ENCODE measurements at places on chromosomes 2 and 18.

GRCh38 chr2:212264187-212264586 lies 274.4 kb downstream of the ERBB4 start:
- no peak for DNase-seq

GRCh38 chr2:26002632-26003310 lies 20.5 kb upstream of the KIF3C start:
- DNase-seq: no peak

DNA sequence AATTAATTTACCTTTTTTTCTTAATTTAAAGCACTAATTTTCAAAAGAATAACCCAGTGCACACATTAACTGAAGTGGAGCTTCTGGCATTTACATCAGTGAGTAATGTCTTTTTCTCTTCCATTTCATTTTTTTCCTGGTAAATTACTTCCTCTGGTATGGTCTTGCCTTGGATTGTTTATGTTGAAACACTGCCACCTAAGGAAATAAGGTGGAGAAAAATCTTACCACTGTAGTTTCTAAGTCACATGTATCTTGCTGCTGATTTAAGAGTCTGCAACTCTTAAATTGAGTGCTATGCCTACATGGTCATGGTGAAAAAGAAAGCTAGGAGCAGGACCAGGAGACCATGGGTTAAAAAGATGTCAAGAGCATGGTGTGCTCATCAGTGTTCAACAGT lies 51.0 kb downstream of the TTC27 start:
- no peak for DNase-seq

- no peak for DNase-seq
These were observed 83.3 kb downstream of the ICOS start for GRCh38 chr2:204019572-204020501.

DNA sequence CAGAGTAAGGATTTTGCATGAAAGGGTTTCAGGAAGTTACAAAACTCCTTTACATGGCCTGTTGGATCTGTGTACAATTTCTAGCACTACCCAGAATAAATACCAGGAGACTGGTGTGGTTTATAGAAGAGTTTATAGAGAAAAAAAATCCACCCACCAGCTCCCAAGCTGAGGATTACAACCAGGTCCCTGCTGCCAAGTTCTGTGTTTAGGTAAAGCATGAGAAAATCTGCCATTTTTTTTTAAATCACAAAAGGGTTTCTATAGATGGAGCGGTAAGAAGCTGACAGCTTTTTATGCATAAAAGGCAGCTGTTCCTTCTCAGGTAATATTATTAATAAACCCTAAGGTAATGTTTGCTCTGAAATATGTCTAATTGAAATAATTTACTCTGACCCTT lies 545.4 kb upstream of the ZEB2 start:
- no peak for DNase-seq

GRCh38 chr18:14961991-14962390 lies 214.0 kb downstream of the ANKRD30B start:
- DNase-seq: no peak

DNA sequence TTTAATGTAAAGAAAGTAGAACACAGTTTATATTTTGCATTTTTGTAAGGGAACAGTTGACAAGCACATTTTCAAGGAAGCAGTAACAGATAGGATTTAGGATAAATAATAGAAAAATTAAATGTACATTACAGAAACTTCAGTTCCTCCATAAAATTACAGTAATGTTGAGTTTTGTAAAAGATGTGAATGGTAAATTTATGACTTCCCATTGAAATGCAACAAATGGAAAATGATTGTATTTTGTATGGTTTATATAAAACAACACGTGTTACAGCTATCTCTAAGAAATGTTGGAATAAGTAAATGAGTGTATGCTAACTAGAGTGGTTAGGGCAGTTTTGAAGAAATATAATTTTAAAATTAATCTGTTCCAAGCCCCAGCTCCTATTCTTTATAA lies 227.3 kb downstream of the PARD3B start:
- no peak for DNase-seq

DNA sequence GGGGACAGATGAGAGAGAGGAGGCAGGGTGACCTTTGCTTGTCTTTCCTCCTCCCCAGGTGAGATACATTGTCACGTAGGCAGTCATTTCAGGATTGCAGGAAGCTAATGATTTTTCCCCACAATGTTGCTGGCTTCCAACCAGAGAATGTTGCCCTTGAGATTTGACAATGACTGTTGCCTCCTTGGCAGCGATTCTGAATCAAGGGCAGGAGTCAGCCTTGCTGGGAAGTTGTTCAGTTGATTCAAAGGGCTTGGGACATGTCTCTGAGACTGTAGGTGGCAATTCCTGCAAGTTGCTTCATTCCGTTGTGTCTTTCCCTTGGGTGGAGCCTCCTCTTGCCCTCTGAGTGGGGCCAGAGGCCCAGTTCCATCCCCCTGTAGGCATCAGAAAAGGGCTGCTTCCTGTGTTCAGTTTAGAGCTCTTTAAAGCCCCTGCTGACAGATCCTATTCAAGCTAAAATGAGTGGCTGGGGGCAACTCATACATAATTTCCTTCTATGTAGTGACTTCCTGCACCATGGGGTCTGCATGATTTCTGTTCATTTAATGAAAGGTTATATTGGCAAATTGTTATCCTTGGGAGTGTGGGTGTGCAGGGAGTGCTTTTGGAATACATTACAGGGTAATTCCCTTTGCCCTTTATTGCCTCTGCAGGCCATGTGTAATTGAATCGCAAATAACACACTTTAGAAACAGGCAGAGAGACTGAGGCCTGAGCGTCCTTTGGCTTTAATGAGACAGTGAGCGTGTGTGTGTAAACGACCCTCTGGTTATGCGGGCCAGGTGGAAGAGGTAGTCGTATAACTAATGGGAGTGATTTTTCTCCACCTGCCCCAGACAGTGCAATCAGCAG lies 52.4 kb downstream of the GPR39 start:
- no peak for DNase-seq

DNA sequence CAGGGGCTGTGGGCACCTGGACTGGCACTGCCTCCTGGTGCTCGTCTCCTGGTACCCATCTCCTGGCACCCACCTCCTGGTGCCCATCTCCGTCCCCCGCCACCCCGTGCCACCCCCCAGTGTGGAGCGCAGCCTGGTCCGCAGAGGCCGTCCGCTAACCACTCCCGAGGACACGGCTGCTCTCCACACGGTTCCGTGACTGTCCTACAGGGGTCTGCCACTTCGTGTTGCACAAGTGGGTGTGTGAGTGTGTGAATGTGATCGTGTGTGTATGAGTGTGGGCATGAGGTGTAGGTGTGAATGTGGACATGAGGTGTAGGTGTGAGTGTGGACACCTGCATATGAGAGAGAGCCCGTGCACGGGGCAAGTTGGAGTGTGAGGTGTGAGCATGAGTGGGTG lies 119.4 kb upstream of the HS6ST1 start:
- no peak for DNase-seq

DNA sequence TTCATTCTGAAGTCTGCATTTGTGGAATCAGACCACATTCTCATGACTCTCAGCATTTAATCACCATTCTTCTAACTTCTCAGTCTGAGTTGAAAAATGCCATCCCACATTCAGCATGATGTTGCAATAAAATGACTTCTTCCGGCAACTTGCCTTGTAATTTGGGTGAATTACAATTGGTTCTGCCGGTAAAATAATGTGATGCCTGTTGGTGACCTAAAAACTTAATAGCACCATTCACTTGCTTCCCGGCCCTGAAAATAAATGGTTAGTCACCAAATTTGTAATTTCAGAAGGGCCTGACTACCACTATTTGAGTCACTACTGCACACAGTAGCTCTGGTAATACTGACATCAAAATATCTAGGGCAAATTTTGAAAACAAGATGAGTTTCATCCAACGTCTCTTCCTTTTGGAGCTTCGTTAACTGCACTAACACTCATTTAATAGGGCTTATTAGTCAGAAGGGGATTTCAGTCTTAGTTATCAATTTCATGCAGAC lies 637.1 kb upstream of the CHAC2 start:
- DNase-seq: no peak

GRCh38 chr2:108542071-108542470 lies 7.8 kb downstream of the LIMS1 start:
- DNase-seq: no peak

DNA sequence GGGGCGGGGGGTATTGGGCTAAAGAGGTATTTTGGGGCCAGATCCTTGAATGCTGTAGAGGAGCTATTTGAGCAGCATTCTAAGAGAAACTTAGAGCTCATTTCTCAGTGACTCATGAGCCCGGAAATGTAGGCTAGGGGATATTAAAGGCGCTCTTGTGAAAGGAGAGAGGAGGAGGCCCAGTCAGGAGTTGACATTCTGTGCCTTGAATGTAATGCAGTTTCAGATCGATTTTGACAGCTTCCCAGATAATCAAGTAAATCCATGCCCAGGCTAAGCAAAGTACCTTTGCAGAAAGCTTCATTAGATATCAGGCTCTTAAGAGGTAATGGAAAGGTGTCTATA lies 1.5 kb downstream of the CAB39 start:
- DNase-seq: no peak

- DNase-seq: no peak
These were observed 108.5 kb upstream of the ANKRD30BL start for GRCh38 chr2:132270255-132270654.

DNA sequence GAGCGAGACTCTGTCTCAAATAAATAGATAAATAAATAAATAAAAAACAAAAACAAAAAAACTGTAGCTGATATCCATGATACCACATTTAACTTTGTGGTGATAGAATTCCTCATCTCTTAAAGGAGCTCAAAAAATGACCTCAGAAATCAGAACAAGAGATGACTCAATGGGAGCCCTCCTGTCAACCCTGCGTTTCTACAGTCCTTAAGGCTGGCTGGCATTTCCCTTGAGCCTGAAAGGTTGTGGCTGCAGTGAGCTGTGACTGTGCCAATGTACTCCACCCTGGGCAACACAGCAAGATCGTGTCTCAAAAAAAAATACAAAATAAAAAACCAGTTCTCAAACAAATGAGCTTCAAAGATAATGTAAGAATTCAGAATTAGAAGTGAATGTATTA lies 40.4 kb downstream of the CHST9 start:
- DNase-seq: no peak

DNA sequence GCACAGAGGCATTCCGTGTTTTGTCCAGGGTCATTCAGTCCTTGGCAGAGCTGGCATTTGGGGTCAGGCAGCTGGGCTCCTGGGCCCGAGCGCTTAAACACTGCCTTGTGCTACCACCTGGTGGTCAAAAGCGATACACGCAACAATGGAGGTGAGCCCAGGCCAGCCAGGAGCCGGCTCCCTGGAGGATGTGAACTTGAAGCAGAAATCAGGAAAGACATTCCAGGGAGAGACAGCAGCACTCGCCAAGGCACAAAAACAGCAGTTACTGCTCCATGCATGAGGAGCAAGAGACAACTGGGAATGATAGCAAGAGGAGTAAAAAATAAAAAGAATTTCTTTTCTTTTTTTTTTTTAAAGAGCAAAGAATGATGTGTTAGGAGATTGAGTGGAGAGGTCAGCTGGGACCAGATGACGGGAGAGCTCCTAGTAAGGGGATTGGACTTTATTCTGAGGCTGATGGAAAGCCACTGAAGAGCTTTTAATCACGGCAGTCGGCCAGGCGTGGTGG lies 20.7 kb downstream of the SCYGR8 start:
- DNase-seq: peak; percentile 18

GRCh38 chr2:68931799-68932198 lies 20.9 kb downstream of the GKN2 start:
- DNase-seq: no peak

GRCh38 chr2:191255756-191256312 lies 10.6 kb downstream of the MYO1B start:
- no peak for DNase-seq

GRCh38 chr2:88627856-88628570 lies 749 bp upstream of the EIF2AK3 start:
- peak; percentile 61 for DNase-seq

- no peak for DNase-seq
These were observed 201.8 kb upstream of the ZNF521 start for GRCh38 chr18:25553631-25554263.

DNA sequence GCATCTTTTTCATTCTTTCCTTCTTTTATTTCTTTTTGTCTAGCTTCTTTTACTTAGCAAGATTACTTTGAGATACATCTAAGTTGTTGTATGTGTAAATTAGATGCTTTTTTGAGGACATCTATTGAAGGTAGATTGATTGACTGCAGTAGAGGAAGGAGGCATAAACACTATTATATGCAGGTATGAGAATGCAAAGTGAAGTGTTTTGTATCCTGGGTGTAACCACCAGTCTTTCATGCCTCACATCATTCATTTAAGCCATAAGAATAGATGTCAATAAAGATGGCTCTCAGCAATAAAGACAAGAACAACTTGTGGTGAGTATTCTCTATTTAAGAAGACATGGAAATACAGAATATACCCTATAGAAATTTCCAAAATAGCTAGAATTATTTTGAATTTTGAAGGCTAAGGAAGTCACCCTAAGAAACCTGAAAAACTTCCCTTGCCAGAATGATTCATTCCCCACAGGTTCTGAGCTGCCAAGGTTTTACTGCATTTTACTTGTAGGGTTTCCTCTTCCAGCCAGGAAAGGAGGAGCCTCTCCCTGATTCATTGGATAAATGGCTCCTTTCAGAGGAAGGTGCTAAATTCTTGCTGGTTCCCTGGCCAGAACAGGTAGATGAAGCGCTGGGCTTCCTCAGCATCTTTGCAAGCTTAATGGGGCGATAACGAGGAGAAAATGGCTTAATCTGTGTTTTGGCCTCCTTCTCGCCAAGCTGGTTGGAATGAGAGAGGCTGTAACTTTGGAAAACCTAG lies 279.8 kb upstream of the SLC14A2 start:
- DNase-seq: no peak

DNA sequence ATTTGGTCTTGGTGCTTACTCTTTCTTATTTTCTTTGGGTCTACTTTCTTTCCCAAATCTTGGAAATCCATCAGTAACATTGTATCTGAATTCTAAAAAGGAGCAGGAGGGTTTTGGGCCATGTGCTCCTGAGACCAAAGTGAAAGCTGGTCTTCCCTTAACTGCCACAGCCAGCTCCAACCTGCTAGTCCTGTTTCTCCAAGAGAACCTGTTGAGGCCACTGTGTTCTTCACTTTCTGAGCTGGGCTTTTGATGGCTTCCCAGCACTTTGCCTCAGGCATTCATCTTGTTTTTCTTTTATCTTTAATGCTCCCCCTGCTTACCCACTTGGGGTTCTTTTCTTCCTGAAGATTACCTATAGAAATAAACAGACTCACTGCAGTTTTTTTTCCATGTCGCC lies 53.3 kb downstream of the ARHGAP28 start:
- DNase-seq: no peak

DNA sequence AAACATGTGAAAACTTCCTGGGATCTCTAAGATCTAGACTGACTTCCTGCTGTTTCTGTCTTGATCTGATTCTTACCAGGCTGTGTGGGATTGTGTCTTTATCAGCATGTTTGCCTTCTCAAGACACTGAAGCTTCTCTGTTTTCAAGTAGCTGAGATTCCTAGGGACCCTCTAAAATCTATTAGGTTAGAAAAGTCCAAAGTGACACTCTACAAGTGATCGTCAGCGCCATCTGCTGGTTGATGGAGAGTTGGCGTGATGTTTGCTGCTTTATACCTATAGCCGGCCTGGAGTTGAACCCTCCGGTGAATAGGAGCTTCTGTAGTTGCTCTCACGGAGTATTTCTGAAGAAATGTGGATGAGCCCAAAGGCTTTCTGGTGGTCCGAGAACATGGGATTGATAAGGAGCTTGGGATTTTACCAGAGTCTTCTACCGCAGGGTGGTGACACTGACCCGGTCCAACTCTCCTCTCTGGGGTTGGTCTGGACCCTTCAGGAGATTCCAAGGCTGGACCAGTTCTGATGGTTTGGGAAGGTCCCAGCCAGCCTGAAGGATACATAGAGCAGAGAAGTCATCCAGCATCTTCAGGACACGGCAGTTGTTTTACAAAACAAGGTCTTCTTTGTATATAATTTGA lies 96.0 kb upstream of the TTC39C start:
- DNase-seq: peak; percentile 89

- DNase-seq: no peak
These were observed 166.3 kb upstream of the FN1 start for GRCh38 chr2:215601990-215602721.

All from COR-L47 (cell line).